Activated CD4-positive, alpha-beta T cell treated with anti-CD3 and anti-CD28 coated beads for 24 hours (primary cell): ENCODE measurements at places on chromosomes 7 and 10.

- DNase-seq = no peak
These were observed 598 bp upstream of the ZEB1 start for GRCh38 chr10:31318382-31318853.

DNA sequence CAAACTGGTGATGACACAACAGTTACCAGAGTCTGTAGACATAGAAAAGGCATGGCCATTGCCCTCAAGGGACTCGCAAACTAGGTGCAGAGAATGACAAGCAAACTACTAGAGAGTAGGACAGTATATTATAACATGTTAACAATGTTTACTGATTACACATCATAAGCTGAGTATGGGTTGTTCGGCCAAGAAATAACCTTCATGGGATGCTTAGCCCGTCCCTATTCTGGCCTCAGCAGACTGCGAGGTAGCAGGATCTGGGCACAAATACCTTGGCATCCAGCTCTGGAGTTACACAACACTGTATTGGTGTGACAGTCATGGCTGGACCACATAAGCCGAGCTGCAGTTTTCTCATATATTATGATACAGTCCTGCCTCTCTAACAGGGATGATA lies 51.4 kb downstream of the ABCB4 start:
- DNase-seq = no peak

GRCh38 chr10:2509081-2509531 lies 558.2 kb upstream of the PFKP start:
- no peak for DNase-seq

- no peak for DNase-seq
These were observed 143.4 kb downstream of the TPST1 start for GRCh38 chr7:66348531-66348930.

- DNase-seq = no peak
These were observed 12.0 kb downstream of the INTS1 start for GRCh38 chr7:1492221-1492620.

- DNase-seq = no peak
These were observed 76.9 kb downstream of the PRKCQ start for GRCh38 chr10:6503171-6503570.

- no peak for DNase-seq
These were observed 52.0 kb downstream of the REEP3 start for GRCh38 chr10:63573068-63573697.

DNA sequence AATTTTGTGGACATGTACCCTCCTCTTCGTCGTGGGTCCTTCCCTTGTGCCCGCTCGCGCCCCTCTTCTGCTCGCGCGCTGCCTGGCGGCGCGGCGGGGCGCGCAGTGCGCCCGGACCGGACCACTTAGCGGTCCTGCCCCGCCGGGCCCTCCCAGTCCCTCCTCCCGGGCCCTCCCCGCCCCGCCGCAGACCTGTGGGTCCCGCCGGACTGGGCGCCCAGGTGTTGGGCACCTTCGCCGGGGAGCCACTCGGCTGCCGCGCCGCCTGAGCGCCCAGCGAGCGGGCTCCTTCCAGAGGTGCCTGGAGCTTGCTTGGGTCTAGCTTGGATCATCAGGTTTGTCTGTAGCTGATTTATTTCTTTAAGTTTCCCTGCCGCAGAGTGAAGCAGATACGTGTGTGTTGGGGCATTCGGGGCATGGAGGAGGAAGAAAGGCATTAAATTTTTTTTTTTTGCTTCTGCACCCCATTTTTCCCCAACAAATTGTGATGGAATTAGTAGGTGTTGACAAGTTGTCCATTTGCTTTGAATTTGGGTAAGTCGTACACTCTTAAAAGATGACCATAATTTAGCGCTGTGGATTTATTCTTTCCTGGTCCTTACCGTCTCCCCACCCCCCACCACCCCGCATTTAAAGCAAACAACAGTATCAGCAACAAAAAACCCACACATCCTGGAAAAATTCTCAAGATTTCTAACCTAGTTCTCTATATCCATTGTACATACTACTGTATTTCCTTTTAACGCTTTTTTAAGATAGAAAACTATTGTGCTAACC lies 905 bp downstream of the C1GALT1 start:
- DNase-seq = no peak

GRCh38 chr10:92490387-92490786 lies 83.5 kb downstream of the IDE start:
- DNase-seq = no peak

- no peak for DNase-seq
These were observed 1139.4 kb downstream of the XPNPEP1 start for GRCh38 chr10:108783897-108784296.

DNA sequence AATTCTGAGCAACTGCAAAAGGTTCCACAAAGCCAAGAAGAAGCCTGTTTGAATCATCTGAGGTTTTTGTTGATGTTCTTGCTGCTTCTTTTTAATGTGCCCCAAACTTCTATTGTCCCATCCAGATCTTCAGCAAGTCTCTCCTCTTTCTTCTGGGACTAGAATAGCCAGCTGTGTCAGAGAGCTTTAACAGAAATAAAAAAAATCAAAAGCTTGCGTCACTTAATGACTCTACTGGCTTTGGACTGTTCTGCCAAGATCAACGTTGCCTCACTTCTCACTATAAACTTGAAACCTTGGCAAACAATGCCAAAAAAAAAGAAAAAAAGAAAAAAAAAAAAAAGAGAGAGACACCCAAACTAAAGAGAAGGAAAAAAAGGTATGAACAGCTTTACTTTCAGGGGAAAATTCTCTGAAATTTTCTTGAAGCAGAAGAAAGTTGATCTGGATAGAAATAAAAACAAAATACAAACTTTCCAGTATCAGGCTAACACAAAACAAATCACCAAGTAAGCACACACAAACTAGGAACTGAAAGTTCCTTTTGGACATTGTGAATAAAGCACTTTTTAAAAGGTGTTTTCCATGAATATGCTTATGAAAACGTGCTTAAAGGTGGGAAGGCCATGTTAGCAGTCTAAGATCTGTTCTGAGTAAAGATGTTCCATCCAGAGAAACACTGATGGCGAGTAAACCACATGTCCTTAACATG lies 14.8 kb downstream of the USP54 start:
- no peak for DNase-seq

GRCh38 chr10:91689731-91690168 lies 56.9 kb upstream of the PPP1R3C start:
- DNase-seq = no peak

DNA sequence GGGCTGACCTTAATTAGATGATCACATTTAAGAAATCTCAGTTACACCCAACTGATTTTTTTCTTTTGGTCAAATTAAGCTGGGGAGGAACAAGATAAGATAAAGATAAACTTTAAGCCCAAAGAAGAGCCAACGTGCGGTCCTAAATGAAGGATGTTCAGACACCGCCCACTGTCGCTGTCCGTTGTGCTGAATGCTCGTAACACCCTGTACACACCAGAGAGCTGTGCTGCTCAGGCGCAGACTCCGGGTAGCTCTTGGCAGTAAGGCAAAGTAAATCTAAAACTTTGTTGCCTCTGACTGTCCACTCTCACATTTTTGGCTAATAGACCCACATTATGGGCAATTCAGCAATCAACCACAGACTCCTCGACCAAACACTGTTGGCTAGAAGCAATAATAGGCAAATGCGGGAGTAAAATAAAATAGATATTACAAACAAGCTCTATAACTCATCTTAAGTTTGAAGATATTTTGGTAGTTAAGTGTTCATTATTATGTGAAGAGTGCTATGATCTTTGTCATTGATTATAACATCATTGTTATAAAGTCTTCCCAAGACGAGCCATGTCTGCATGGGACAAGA lies 57.1 kb downstream of the PLPP4 start:
- no peak for DNase-seq

GRCh38 chr10:69896606-69897231 lies 95.0 kb downstream of the COL13A1 start:
- no peak for DNase-seq

GRCh38 chr7:134548877-134549276 lies at the start of gene AKR1B15:
AKR1B15 (plus strand) TSS chr7:134549110; CDS start chr7:134564620, 15,510 bp downstream.
- peak; percentile 2 for DNase-seq

GRCh38 chr7:80981405-80981804 lies 62.6 kb upstream of the SEMA3C start:
- no peak for DNase-seq

DNA sequence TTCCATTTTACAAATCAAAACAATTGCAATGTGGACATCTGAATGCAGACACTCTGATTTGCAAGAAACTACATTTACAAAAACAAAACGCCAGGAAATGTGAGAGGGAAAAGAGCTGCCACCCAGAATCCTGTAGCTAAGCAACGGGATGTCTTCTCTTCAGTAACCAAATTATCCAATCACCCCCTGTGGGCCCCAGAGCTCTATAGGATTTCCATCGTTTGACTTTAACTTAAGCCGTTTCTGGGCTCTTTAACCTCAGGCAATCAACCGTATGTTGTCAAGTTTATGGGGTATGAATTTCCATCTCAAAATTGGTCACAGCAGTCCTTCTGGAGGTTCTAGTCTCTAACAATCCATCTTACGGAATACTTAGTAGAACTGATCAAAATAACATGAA lies 240.5 kb downstream of the ETV1 start:
- DNase-seq = no peak

- DNase-seq = no peak
These were observed 77.2 kb upstream of the ADARB2 start for GRCh38 chr10:1814556-1814955.
